ENCODE measurements at places on chromosomes 5 and 9.

GRCh38 chr5:32785611-32786254 is 74.6 kb downstream of the NPR3 start:
- DNase-seq: no peak

DNA sequence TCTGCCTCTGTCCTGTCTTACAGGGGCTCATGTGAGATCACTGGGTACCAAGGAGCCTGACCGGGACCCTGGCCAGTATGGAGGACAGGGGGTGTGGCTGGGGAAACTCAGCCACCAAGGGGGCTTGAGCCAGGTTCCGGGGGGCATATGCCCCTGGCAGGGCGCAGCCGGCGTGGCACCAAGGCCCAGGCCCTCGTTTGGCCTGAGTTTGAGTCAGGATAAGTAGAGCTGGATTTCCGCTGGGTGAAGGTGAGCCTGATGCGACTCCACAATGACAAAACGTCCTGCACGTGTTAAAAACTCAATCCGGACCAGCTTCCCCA is 616 bp upstream of the TSPAN17 start:
- no peak for DNase-seq

DNA sequence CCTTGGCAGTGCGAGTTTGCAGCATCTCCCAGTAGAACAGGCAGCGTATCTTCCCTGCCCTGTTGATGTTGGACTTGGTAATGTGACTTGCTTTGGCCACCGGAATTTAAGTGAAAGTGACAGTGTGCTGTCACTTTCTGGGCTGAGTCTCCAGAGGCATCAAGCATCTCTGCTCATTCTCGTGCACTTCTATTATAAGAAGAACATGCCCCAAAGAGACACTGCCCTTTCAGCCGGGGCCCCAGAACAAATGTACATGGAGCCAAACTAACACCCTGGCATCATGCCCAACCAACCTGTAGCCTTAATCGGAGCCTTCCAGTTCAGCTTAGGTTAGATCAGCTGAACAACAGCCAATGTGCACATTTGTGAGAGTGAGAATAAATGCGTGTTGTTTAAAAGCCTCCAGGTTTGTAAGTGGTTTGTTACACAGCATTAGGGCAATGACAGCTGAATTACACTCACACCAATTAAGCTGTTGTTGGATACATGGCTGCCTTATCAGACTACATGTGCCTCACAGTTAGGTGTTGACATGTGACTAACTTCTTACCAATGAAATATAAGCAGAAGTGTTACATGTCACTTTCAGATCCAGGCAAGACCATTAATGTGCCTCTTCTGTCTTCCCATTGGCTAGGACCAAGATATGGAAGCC is 22.1 kb upstream of the FRMD3 start:
- no peak for DNase-seq

GRCh38 chr9:97561501-97561900 is 60.0 kb downstream of the TMOD1 start:
- DNase-seq: no peak

GRCh38 chr9:71859939-71860338 is 51.1 kb downstream of the ABHD17B start:
- no peak for DNase-seq

DNA sequence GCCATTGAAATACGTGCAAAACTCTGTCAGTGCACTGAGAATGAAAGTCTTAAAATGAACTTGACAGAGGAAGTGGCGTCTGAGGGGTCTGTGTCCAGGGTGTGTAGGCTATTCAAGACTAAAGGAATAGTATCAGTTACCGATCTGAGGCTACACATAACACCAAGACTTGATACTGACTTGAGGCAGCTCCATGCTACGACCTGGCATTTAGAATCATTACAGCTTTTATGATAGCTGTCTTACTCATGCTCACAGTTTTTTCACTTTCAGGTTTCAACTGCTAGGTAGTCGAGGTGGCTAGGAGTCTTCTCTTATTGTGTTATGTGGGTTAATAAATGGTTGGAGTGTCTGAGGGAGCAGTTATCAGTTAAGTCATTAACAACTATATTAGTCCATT is 92.8 kb upstream of the SLCO6A1 start:
- DNase-seq: no peak

GRCh38 chr5:13910637-13911288 is 33.7 kb downstream of the DNAH5 start:
- no peak for DNase-seq

GRCh38 chr9:124349267-124349666 is 66.0 kb downstream of the PSMB7 start:
- no peak for DNase-seq

GRCh38 chr5:1405539-1406530 is 39.4 kb downstream of the SLC6A3 start:
- DNase-seq: no peak

- DNase-seq: no peak
Observed at GRCh38 chr9:98532147-98532546, 176.6 kb downstream of the GABBR2 start.

DNA sequence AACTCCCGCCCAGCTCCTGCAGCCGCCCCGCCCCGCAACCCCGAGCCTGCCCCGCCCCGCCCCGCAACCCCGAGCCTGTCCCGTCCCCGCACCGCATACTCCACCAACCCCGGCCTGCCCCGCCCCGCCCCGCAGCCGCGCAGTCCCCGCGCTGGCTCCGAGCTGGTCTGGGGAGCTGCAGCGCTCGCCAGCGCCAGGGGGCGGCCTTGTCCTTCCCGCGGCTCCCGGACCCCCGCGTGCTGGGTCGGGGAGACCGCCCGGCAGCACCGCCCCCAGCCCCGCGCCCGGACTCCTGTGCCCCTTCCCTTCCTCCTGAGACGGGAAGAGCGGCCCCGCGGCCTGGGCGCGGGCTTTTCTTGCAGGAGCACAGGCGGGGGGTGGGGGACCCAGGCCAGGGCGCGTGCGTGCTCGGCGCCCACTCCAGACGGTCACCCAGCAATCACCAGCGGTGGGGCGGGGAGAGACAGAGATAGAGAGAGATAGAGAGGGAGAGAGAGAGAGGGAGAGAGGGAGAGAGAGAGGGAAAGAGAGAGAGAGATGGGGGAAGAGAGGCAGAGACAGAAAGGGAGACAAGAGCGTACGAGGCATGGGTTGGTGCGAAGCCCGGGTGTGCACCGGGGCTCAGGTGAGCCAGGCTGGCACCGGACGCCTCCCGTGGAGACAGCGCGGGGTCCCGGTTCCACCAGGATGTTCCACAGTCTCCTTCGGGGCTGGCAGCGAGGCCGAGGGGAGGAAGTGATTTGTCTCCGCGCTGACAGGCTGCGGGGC is 14.7 kb upstream of the TMEM250 start:
- DNase-seq: peak; percentile 29

- DNase-seq: no peak
Observed at GRCh38 chr5:37838152-37838932, 1.5 kb downstream of the GDNF start.

DNA sequence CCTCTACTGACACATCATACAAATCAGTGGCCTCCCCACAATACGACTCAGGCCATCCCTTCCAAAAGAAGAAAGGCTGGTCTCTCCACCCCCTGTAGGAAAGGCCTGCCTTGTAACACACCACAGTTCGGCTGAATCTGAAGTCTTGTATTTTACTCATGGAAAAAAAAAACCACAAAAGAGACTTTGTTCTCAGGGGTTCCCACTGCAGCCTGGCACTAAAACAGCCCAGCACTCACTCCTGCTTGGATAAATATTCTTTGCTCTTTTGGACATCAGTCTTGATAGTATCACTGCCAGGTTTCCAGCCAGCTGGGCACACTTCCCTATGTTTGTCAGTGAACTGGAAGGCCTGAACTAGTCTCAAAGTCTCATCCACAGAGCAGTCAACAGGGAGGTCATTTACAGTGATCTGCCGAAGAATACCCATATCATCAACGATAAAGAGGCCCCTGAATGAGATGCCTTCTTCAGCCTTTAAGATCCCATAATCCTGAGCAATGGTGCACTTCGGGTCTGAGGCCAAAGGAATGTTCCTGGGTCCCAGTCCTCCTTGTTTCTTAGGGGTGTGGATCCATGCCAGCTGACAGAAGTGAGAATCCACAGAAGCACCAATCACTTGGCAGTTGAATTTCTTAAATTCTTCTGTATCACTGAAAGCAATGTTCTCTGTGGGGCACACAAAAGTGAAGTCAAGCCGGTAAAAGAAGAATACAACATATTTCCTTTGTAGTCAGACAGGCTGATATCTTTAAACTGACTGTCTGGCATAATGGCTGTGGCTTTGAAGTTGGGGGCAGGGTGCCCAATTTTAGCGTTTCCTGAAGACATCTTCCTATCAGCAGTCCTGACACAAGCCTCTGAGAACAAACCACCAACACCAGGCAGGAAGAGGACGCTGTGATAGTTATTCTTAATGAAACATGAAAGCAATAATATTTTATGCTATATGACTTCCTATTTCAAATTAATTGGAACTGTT is 198.1 kb downstream of the LURAP1L start:
- DNase-seq: no peak

GRCh38 chr9:5442400-5443011 is 4.8 kb upstream of the PLGRKT start:
- peak; percentile 1 for DNase-seq

GRCh38 chr5:114056185-114056538 is 305.7 kb upstream of the KCNN2 start:
- DNase-seq: peak; percentile 47

DNA sequence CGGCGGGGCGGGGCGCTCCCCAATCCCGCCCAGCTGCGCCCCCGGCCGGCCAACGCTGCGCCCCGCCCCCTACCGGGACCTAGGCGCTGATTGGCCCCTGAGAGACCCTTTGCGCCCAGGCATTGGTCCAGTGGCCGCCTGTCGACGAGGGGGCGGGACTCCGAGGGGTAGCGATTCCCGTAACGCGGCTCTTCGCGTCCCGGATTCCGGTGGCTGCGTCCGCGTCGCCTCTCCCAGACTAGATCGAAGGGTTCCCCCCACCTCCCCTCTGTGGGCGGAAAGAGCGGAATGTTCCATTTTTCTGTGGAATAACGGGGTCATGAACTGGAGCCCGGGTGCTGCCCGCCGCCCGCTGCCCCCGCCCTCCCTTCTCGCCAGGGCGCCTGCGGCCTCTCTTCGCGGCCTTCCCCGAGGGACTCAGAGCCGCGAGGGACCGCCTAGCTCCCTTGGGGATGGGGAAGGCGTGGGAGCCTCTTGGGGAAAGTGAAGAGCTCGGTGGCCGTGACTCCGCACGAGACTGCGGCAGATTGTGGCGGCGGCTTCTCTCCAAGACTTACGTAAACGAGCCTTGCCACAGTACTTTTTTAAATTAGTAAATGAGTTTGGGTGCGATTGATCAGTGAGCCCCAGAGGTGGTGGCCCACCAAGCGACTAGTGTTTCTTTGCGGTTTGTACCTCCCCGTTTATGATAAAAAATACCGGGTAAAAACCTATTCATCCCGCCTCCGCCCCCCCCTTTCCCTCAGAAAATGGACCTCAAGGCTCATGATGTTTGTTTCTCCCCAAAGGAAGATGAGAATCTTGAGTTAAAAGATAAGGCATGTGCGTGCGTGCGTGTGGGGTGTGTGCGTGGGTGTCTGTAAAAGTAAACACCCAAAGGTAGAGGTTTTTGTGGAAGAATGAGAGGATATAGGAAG is 493 bp upstream of the IL6ST start:
- peak; percentile 99 for DNase-seq

DNA sequence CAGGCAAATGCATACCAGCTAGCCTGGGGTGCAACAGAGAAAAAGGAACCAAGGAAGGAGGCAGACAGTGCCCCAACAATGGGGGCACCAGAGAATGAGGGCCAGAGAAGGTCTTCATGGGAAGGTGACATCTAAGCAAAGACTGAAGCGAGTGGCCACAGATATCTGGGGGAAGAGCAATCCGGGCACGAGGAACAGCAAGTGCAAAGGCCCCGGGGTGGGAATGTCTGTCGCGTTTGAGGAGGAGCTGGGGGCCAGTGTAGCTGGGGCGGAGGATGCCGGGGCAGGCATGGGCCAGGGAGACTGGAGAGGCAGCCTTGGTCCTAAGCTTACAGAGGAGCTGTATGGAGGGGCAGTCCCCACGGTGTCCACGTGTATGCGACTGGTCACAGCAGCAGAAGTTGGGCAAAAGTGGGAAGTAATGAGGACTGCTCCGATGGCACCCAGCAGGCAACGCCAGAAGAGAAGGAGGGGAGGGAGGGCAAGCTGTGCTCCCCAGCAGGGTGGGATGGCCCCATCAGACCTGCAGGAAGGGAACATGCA is 19.1 kb downstream of the EEIG1 start:
- DNase-seq: no peak

DNA sequence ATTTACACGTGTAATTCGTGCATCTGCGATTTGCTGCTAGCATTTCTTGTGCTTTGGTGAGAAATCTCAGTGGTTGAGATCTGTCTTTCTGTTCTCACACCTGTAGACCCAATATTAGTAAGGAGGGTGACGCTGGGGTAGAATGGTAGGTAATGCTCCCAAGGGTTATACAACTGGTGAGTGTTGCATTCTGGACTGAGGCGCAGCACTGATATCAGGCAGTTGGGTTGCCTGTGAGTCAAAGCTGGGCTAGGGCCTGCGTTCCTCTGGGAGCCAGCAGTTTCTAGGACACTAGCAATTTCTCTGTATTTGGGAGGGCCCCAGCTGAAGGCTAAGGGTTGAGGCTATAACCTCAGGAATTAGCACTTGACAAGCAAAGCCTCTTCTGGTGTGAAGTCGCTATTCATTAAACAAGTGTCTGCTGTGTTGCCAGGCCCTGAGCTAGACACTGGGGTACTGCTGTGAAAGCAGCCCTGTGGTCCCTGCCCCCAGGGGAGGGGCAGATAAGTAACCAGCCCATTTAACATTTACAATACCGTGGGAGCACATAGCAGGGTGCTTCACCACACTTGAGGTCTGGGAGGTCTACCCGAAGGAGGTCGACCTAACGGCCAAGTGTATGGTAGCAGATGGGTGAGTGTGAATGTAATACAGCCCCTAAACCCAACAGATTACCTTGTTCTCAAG is 28.7 kb downstream of the LARP1 start:
- DNase-seq: no peak

DNA sequence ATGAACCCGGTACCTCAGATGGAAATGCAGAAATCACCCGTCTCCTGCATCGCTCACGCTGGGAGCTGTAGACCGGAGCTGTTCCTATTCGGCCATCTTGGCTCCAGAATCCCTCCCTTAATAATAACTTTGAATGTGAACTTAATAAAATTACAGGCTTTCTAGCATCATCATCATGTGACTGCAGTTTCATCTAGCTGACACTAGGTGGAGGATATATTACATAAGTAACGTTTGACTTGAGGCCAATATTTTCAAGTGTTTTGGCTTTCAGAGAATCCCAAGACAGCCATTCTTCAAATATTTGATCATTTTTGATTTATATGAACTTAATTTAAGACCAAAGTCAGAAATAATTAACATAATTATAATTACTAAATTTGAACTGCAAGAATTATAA is 474.9 kb upstream of the CDH10 start:
- DNase-seq: no peak
